ENCODE measurements at places on chromosomes 4 and X. TPM values are rescaled to one million over a fixed set of nuclear protein-coding genes. Genes with fewer than 3 reads are reported as not detected.

Gene EVC2
- total RNA-seq, result 1.1 TPM

GRCh38 chr4:184515606-184516005 lies 41.3 kb upstream of the IRF2 start:
- DNase-seq, result no peak

GRCh38 chr4:112327965-112328733 lies 31.0 kb downstream of the ALPK1 start:
- DNase-seq, result no peak

DNA sequence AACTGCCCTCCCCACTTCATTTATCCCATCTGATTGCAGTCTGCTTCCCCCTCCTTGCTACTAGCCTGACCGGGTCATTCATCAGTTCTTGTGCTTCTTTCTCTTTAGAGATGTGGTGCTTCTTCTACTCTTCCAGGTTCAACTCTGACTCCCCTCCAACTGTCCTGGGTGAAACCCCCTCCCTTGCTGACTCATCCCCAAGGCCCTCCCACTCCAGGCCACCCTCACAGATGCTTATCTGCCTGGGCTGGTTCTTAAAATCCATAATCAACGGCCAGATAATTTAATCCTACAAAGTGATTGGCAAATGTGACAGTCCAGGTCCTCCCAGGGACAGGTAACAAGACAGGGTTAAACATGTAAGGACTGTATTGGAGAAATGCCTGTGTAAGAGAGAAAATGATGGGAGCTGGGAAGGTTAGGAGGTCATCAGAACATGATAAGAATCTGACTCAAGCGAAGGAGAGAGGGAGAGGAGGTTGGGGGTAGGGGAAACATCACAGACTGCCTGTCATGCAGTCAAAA lies 182.8 kb upstream of the C1QTNF7 start:
- DNase-seq, result no peak

DNA sequence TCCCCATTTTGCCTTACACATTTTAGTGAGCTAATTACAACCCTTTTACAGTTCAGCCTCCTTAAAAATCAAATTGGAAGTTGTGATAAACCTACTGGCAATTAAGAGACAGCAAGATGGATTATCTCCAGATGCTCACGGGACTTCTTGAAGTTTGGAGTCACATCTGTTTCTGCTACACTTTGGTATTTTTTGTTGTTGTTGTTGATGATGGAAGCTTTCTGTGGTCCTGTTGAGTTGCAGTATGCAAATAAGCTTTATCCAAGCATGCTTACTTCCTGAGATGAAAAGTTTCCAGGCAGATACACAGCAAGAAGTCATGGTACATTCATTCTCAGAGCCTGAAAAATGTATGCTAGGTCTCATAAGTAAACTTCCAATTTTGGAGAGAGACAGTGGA lies 670.0 kb upstream of the AMOT start:
- DNase-seq, result no peak

DNA sequence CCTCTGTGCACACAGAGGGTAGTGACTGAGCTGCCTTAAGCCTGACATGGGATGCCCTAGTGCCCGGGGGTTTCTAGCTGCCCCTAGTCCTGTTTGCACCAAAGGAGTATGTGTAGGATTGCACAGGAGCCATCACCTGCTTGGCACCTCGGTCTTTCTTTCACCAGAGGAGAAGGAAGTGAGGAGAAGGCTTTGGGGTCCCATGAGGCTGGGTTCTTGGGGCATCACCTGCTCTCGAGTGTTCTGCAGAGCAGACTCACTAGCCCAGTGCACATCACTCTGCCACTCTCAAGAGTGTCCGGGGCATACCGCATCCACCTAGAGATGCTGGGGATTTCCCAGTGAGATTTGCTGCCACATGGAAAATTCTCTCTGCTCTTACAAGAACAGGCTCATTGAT lies 40.5 kb upstream of the GPR78 start:
- no peak for DNase-seq
